ENCODE measurements at places on chromosomes 5 and 9.

DNA sequence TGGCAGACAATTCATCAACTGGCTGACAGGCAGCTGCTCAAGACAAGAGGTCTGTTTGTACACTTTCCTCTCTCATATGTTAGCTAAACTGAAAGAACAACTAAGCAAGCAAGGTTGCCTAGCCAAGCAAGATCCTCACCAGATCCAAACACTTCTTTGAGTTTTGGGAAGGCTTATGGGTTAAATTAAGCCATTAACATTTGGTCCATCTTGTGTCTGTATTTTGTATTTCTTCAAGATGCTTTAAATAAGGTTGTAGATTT is 170.4 kb upstream of the RAI14 start:
- no peak for DNase-seq

DNA sequence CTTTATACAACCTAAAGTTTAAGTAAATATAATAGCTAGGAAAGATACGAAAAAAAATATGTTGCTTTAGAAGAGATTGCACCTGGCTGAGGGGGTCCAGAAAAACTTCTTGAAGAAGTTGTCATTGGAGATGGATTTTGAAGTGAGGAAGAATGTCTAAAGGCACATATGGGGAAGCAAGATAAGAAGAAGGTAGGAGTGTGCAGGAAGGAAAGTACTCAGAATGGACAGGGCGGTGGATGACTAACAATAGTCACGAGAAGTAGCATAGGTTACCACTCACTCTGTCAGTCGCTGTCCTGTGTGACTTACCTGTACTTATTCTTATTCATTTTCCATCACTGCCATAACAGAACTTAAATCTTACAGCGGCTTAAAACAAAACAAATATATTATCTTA is 251.6 kb downstream of the GRIA1 start:
- DNase-seq: no peak

GRCh38 chr5:127320032-127320965 is 29.7 kb downstream of the MEGF10 start:
- no peak for DNase-seq

DNA sequence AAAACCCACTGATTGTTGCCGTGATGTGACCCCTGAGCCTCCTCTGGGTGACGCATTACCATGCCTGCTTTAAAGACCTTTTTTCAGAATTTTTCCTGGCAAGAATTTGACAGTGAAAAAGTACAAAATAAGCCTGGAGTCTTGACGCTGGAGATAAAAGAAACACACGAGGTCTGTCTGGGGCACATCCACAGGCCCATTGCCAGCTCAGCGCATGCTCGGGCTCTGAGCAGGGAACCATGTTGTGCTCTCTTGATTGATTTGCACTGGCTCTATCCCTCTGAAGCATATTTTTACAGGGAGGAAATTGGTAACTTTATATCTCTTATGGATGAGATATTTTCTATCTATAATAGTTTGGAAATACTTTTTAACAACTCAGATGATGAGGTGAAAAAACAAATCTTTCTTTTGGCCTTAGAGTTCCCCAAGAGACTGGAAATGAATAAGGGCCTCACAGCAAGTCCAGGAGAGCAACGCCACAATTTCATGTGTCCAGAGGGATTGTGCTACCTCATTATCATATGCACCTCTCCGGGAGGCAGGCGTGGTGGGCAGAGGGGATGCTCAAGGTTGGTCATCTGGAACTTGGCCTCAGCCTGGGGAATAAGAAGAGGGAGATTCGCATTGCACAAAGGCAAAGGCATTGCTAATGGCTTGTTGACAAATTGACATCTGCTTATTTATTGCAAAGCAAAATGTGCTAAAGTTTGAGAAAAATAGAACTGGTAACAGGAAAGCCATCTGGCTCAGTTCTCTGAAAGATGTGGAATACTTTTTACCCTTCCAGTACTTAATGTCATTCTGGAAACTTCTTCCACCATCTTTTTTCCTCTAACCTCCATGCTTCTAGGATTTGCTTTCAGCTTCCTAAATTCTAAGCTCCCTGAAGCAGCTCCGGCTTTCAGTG is 183.8 kb downstream of the PJA2 start:
- no peak for DNase-seq

DNA sequence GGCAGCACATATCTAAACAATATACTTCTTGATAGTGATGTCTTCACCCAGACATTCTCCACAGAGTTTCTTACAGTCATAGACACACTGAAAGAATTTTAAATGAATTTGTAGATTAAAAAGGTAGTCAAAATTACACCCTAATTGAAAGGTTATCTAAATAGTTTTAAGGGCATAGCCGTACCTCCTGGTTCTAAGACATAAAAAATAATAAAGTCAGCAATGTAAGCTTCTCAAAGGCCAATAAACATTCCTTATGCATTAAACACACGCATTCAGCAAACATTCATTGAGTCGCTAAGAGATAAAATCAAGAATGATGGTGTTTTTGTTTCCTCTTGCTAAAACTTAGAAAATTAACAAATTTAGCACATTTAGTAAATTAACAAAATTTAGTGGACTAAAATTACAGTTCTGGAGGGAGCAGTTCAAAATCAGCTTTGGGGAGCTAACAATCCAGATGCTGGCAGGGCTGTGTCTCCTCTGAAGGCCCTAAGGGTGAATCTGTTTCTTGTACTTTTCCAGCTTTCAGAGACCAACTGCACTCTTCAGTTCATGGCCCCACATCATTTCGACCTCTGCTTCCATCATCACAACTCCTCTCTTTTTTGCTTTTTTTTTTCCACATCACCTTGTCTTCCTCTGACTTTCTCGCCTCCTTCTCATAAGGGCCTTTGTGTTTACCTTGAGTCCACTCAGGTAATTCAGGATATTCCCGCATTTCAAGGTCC is 516.5 kb downstream of the DNAH5 start:
- DNase-seq: no peak

- DNase-seq: no peak
These were observed 488.0 kb downstream of the PRELID2 start for GRCh38 chr5:145347026-145347616.
